NCI-H345 (cell line): ENCODE measurements at places on chromosomes 4 and X.
A peak's percentile ranks its signal among the peaks of the same experiment; 100 is the strongest.

DNA sequence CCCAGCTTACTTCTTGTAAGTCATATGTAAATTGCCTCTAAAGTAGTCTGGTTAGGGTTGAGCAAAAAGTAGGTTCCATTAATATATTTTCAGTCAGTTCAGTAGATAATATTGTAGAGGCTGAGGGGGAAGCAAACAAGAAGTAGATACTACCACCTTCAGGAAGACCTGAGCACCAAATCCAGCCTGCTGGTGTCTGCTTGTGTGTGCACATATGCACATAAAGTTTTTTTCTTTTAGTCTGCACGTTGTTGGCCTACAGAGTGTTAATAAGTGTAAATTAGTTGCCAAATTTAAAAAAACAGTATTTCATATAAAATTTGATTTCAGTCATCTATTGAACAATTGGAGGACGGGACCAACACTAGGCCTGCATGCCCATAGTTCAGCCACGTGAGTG, 76.7 kb downstream of the CCKAR start:
- no peak for DNase-seq

GRCh38 chr4:116913451-116913850, 171.9 kb downstream of the TRAM1L1 start:
- DNase-seq: no peak

DNA sequence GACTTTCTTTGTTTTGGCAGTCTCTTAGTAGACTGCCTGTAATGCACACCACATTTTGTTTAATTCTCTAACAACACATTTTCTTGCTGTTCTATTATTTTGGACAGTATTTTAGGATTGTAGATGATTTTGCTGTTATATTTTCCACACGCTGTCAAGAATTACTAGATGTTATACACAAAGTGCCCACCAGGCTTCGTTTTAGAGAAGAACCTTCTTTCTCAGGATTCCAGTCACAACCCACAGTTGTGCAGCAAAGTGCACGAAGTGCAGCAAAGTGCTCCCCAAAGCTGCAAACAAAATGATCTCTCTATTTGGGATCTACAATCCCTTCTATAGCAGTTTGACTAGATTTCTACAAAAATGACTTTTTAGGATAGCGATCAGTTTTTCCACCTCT, 2.4 kb downstream of the ZNF141 start:
- no peak for DNase-seq

DNA sequence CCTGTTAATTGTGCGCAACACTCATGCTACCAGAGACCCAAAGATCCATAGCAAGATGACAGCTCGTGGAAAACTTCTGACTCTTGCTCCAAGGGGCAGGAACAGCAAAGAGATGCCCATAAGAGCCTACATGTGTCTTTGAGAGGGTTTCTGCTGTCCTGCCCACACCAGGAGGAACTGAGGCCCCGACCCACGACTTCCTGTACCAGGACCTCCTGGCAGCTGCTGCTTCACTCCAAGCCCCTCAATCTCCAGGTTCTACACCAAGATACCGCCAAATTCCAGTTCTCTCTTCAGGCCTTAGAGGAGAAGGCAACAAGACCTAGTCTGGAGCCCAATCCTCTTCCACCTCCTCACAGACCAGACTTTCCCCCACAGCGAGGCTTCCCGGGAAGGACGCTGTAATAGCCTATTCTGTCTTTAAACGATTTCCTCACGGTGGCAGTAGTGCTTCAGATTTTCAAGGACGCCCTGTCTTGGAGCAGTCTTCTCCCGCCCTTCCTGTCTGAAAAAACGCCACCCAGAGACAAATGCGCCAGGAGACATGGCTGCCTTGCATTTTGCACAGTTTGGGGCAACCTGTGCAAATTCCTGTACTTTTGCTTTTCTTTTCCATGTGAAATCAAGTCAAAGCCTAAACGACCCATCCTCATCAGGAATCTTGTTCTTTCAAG, 230.2 kb upstream of the STK26 start:
- peak; percentile 57 for DNase-seq

GRCh38 chr4:16083241-16084191, at the start of gene PROM1:
Gene PROM1 (minus strand): TSS chr4:16084023. CDS start chr4:16075906, 8,117 bp downstream.
- peak; percentile 61 for DNase-seq

DNA sequence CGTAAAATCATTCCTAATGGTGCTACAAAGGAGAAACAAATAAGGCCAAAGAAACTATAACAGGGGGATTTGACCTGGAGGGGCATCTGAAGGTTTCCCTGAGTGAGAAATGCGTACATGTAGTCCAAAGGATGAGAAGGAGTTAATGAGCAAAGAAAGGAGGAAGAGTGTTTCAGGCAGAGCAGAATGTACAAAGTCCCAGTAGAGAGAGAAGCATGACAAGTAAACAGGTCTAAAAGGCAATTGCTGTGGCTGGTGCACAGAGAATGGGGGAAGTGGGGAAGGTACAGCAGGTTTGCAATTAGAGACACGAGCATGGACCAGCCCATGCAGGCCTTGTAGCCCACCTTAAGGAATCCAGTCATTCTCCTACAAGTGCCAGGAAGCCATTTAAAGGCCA, 145.5 kb downstream of the TSPAN5 start:
- no peak for DNase-seq

- DNase-seq: no peak
Measured at GRCh38 chr4:26406346-26406975, 83.8 kb downstream of the CCKAR start.

DNA sequence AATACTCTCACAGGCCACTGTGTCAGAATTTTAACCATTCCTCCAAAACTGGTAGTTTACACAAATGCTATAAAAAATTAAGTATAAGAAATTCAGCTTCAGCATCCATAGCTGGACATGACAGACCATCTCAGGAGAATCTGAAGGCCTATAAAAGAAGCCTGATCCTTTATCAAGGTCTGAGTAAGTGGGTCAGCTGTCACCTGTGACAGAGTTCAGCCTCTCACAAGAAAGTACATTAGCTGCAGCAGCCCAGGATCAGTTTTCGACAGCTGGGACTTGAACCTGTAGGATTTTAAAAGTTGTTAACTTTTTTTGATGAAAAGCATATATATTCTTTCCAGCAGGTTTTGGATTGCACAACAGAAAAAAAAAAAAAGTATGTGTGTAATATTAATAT, 60.7 kb downstream of the PPP3CA start:
- no peak for DNase-seq
